ENCODE measurements at places on chromosomes 16 and 17.

DNA sequence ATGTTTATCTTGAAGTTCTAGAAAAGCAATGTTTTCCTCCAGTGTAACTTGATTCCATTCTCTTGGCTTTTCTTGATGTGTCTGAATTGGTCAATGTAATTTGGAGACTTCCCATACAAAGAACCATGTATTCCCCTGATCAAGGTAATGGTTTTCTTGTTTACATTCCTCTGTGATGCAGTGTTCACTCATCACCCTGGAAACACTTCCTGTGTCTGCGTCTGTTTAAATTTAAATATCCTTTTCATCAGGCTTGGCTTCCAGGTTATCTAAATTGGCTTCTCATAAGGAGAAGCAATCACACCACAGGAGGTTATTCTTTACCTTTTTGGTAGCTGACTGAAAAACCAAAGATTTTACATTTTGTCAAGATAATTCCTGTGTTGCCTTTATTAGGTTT, 237.3 kb upstream of the WSCD1 start:
- DNase-seq, result no peak

- no peak for DNase-seq
Observed at GRCh38 chr17:27596566-27597187, 34.3 kb upstream of the LGALS9 start.

GRCh38 chr16:5851393-5851982, 753.9 kb upstream of the EEF2KMT start:
- DNase-seq, result no peak

- DNase-seq, result no peak
Observed at GRCh38 chr16:88317613-88317965, 65.2 kb upstream of the ZNF469 start.

- DNase-seq, result no peak
Observed at GRCh38 chr16:85379041-85380001, 233.8 kb upstream of the GSE1 start.
